Natural killer cell (primary cell): ENCODE measurements at places on chromosomes 16 and 17. TPM values are rescaled to one million over a fixed set of nuclear protein-coding genes. Genes with fewer than 3 reads are reported as not detected.

Gene PSMB10
- total RNA-seq = 247 TPM

Gene MYOCD
- not detected for total RNA-seq

Gene RCVRN
- 0.86 TPM for total RNA-seq

Gene CLEC19A
- not detected for total RNA-seq

Gene FN3KRP
- total RNA-seq = 42.3 TPM

Gene WFIKKN2
- total RNA-seq = not detected

Gene ARHGDIG
- 1.4 TPM for total RNA-seq

Gene HP
- total RNA-seq = 2.1 TPM

Gene ASGR1
- not detected for total RNA-seq

GRCh38 chr17:13560935-13561334, 40.8 kb downstream of the HS3ST3A1 start:
- no peak for DNase-seq

DNA sequence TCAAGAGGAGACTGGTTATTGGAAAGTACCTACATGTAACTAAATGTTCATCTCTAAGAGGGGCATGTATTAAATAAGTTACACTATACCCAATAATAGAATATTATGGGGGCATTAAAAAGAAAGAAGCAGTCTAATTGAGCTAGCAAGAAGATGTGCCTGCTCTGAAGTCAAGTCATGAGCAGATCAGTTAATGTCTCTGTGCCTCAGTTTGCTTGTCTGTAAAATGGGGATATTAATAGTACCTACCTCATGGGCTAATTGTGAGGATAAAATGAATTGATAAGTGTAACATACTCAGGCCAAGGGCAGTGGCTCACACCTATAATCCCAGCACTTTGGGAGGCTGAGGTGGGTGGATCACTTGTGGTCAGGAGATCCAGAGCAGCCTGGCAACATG, 3.0 kb downstream of the CNGB1 start:
- no peak for DNase-seq

DNA sequence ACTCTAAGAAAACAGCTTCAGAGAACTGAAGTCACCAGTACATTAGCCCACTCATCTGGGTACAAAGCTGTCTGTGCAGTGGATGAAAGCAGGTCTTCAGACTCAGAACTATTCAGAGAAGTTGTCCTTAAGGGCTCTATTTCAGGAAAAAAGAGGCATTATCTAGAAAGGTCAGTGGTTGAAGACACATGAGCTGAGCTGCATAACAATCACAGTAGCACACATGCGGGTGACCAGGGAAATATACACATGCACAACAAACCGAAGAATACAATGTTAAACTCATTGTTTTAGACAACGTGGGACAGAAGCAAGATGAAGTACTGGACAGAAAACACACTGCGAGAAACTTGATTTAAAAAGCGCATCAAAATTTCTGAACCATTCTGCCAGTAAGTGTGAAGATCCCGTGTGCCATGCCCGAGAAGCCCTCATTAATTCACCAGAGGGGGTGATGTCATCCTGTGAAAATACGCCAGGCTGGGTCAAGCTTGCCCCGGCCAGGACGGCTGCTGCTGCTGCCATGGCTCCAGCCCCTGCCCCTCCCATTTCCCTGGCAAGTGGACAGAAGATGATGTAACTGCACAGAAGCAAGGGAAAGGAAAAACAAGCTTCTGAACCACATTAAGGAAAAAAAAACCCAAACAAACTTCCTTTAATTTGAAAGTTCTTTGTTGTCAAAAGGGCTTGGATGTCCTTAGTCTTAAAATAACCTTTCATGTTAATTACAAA, 10.1 kb downstream of the DYNC1LI2 start:
- no peak for DNase-seq

DNA sequence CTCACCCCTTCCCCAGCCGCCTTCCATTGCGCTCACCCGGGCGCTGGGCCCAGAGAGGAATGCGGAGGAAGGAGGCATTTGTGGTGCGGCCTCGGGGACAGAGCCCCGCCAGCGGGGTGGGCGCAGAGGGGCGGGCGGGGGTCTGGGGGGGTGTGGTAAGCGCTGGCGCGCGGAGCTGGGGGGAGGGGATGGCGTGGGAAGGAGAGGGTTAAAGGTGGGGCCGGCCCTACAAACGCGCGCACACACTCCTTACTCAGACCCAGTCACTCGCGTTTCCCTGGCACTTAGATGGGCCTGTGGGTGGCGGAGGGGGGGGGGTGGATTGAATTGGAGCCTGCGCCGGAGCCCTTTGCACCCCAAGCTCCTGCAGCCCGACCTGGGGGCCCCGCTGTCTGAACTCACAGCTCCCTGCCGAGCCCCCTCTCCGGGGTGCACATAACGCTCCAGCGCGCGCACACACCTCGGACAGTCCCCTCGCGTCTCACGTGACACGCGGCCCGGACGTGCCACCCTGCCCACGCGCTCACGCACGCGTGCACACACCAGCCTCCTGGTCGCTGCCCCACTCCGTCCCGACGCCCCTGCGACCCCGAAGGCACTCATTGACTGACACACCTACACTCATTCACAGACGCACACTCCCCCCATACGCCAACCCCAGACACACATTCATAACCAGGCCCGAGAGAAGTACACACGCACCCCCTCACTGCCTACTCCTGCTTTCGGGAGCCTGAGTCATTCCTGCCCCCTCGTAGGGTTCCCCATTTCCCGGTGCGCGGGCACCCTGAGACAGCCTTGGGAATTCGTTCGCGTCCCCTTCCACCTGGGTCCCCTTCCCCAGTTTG, 844 bp downstream of the TBKBP1 start:
- peak; percentile 65 for DNase-seq

- no peak for DNase-seq
Observed at GRCh38 chr16:80982646-80983045, 24.0 kb downstream of the CMC2 start.

GRCh38 chr17:76582660-76583059, 3.0 kb downstream of the ST6GALNAC2 start:
- DNase-seq = no peak

DNA sequence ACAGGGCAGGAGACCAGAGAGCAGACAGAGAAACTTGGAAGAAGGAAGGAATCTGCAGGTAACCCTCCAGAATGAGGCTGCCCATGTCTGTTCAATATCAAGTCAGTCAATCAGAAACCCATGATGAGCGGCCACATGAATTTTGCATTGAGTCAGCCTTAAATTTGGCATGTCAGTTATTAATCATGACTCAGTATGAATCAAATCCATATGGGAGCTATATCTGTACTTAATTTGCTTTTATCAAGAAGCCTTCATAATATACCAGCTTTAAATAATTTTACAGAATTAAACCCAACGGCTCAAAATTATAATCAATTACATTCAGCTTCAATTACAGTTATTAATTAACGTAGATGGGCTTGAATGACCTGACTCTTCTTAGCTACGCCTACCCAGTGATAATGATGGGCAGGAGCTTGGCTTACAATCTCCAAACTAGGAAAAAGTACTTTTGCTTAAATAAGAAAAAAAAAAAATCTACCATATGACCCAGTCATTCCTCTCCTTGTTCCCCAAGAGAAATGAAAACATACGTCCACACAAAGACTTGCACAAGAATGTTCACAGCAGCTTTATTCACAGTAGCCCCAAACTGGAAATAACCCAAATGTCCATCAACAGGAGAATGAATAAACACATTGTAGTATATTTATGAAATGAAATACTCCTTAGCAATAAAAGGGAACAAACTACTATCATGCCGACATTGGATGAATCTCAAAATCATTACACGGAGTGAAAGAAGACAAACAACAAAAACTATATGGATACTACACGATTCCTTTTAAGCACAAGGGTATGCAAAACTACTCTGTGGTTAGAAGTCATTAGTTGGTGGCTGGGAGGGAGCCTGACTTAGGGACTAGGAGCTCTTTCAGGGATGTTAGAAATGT, 48.6 kb downstream of the SLC39A11 start:
- no peak for DNase-seq

GRCh38 chr17:76438906-76439305, 14.0 kb downstream of the UBE2O start:
- DNase-seq = no peak

DNA sequence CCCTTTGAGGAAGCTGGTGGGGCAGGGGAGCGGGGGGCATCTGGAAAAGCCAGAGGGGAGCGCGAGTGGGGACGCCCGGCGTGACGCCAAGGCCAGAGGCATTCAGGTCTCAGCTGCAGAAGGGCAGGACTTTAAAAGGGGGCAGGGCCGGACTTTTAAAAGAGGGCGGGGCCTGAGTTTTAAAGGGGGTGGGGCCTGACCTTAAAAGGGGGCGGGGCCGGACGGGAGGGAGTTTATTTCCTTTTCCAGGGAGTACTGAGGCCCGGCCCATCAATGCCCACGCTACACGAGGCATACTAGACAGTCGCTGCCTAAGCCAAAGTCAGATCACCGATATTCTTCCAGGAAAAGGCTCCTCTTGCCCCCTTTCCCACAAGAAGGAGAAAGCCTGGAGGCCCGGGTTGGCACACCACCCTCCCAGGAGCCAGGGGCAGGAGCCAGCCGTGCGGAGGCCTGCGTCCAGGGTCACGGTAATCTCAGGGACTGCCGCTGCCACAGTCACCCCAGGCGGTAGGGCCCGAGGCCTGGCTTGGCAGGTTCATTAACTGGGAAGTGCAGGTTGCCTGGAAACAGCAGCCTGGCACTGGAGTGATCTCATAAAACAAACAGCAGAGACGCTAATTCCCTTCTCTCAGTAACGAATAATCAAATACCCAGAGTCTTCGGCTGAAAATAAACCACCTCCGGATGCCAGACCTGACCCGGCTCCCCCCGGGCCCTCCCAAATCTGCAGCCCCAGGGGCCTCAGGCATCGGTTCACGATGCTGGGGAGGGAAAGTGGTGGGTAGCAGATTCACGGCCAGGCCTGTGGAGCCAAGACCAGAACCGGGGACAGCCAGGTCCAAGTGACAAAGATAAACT, 90.7 kb downstream of the TIMM22 start:
- DNase-seq = no peak

DNA sequence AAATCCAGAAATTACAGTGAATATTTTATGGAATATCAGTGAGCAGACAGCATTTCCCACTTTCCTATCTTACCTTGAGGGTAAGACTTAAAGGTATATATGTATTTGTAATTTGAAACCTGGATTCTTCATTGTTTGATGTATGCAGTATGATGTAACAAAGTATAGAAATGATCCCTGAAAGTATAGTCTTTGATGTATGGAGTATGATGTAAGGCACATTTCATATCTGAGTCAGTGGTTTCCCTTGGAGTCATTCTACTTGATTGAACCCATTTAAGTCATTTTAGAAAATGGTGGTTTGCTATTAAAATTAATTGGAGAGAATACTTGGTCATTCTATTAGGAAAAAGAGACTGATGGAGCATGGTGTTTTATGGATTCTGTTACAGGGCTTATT, 10.1 kb downstream of the AMZ2 start:
- peak; percentile 43 for DNase-seq

GRCh38 chr17:65618516-65618915, 57.1 kb upstream of the AXIN2 start:
- no peak for DNase-seq

- no peak for DNase-seq
Observed at GRCh38 chr16:72938795-72939164, 109.1 kb downstream of the ZFHX3 start.

GRCh38 chr17:8408371-8408770, 10.7 kb upstream of the RNF222 start:
- DNase-seq = no peak

- DNase-seq = no peak
Observed at GRCh38 chr17:45722161-45722560, 62.0 kb upstream of the CRHR1 start.

DNA sequence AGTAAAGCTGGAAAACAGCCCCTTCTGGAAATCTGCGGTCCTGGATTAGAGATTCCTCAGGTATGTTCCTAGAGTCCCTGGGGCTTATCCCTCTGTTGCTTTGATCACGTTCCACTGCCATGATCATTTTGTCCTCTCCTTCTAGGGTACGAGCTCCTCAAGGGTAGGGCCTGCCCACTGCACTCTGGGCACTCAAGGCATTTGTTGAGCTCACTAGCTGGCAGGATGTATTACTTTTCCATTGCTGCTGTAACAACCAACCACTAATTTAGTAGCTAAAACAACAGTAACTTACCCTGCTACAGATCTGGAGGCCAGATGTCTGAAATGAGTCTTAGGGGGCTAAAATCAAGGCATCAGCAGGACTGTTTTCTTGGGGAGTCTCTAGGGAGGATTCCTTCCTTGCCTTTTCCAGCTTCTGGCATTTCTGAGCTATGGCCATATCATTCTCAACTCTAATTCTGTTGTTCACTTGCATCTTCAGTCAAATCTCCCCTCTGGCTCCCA, 65.7 kb downstream of the ARSG start:
- peak; percentile 44 for DNase-seq
